Hepatic stellate cell (primary cell): ENCODE measurements at places on chromosomes 16 and 17.

GRCh38 chr17:50922721-50923405, 56.7 kb upstream of the TOB1 start:
- no peak for DNase-seq

DNA sequence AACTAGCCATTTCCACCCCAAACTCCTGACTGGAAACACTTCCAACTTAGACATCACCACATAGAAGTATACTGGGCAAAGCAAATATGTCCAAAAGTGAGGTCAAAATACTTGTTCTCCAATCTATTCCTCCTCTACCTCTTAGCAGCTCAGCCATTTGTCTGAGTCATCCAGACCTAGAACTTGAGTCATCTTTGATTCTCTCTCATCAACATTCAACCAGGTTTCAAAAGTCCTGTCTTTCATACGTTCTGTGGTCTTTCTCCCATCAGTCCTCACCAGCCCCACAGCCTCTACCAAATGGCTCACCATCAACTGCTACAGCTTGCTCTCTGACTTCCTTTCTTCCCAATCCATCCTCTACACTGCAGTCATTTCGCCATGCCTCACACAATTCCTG, 6.8 kb downstream of the ANKFY1 start:
- DNase-seq, result no peak

GRCh38 chr17:73987395-73987794, 216.1 kb upstream of the RPL38 start:
- DNase-seq, result no peak

GRCh38 chr16:50473356-50473945, 74.7 kb upstream of the NKD1 start:
- DNase-seq, result no peak

GRCh38 chr16:129075-129474, 9.4 kb downstream of the NPRL3 start:
- DNase-seq, result no peak

DNA sequence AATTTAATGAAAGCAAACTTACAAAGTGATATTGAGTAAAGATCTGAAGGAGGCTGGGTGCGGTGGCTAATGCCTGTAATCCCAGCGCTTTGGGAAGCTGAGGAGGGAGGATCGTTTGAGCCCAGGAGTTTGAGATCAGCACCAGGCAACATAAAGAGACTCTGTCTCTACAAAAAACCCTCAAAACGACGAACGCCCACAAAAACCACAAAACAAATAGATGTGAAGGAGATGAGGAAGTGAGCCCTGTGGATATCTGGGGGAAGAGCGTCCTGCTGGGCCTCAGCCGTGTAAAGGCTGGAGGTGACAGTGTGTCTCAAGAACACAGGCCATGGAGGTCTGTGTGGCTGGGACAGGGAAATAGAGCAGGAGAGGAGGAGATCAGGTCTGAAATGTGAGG, 68.8 kb downstream of the ITFG1 start:
- no peak for DNase-seq

GRCh38 chr16:57003439-57004386, 14.4 kb downstream of the NLRC5 start:
- no peak for DNase-seq

- no peak for DNase-seq
These were observed 3.4 kb upstream of the HOXB5 start for GRCh38 chr17:48596735-48597527.

DNA sequence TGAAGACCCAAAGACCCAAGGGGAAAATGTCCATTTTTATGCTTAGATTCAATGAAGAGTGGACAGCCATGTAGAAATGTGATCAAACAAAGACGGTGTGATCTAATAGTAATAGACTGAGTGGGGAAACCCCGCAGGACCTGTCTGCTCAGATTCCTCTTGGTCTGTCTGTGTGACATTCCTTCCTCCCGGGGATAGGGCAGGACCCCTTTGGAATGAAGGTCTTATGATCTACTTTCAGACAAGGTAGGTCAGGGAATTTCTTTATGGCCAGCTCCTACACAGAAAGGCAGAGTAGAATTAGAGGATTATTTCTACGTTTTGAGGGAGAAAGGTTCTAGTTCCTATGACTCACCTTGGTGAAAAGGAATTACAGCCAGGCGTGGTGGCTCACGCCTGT, 267.6 kb downstream of the STX8 start:
- no peak for DNase-seq

DNA sequence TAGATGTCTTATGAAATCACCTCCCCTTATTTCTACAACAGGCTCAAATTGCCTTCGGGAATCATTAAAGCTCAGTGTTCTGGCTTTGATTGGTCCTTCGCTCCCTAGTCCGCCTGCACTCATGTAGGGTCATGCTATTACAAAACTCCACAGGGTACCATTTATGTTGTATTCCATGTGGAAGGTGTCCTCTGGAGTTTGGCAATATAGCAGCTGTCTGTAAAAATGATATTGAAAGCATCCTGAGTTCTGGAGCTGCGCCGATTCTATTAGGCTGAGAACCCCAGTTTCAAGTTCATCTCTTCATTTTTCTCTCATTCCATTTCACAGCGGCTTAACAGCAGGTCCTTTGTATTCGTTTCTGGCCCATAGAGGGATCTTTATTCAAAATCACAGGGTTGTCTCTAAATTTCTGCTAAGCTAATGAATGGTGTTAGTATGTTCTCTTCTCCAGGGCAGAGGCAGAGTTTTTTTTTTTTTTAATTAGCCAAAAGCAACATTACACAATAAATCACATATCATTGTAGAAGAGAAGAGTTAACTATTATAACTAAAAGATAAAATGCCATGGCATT, 71.9 kb upstream of the TEKT1 start:
- DNase-seq, result no peak
